Amniotic stem cell (primary cell): ENCODE measurements at places on chromosomes 2 and 18.

DNA sequence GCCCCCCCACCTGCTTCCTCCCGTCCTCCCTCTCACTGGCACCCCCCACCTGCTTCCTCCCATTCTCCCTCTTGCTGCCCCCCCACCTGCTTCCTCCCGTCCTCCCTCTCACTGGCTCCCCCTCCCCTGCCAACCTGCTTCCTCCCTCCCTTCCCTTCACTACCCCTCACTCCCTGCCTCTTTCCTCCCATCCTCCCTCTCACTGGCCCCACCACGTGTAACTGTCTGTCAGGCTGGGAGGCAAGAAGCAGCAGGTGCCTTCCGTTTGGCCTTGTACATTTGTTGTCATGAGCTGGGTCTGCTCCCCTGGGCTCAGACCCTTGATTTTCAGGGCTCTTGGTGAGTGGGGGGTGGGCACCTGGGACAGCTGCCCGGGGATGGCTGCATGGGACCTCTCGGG is 19.1 kb downstream of the RTP5 start:
- DNase-seq, result no peak

- DNase-seq, result no peak
Measured at GRCh38 chr2:242013771-242014170, 144.2 kb downstream of the RTP5 start.

DNA sequence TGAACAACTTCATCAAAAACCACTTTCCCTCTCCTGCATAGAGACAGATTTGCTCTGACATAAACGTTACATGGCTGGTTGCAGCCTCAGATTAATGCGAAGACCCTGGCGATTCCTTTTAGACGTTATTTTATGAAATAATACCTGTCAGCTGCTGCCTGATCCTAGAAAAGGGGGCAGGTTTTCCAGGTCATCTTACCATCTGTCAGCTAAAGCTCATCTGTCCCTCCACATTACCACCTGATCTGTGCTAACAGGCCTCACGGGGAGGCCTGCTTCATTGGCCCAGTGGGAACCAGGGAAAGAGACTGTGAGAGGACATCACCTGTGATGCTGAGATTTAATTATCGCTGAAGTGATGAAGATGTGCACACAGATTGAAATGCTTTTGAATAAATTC is 261.0 kb downstream of the ARHGAP15 start:
- no peak for DNase-seq

- no peak for DNase-seq
Measured at GRCh38 chr2:9017411-9017810, 13.9 kb upstream of the MBOAT2 start.

DNA sequence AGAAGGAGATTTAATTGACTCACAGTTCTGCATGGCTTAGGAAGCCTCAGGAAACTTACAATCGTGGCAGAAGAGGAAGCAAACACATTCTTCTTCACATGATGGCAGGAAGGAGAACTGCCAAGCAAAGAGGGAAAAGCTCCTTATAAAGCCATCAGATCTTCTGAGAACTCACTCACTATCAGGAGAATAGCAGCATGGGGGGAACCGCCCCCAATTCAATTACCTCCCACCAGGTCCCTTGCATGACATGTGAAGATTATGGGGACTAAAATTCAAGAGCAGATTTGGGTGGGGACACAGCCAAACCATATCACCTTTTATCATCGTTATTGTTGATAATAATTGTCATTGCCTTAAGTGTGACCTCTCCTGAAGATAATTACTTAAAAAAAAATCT is 197.9 kb upstream of the SLC14A2 start:
- no peak for DNase-seq

- DNase-seq, result no peak
Measured at GRCh38 chr2:28395334-28396061, 2.8 kb downstream of the FOSL2 start.
